ENCODE measurements at places on chromosomes 5 and 9.

GRCh38 chr5:110356677-110357076, 369.8 kb downstream of the TMEM232 start:
- DNase-seq: no peak

GRCh38 chr5:87754009-87754757, 341.5 kb upstream of the CCNH start:
- DNase-seq: no peak

DNA sequence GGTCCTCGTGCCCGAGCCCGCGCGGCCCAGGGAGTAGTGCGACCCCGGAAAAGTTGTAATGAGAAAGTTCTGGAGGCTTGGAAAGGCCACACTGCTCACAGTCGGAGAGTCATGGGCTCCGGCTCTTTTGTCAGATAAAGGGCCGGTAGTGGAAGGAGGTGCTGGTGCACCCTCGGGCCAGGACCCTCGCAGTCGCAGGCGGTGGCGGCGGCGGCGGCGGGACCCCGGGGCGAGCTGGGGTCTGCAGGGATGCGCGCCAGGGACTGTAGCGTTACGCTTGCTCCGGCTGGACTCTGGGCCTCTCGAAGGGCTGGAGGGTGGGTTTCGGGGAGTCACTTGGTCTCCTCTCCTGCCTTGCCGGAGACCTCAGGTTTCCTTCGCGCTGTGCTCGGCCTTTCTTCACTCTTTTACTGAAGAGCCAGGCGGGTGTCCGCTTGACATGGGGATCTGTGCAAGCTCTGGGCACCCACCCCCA, 1.5 kb downstream of the RORB start:
- peak; percentile 11 for DNase-seq

DNA sequence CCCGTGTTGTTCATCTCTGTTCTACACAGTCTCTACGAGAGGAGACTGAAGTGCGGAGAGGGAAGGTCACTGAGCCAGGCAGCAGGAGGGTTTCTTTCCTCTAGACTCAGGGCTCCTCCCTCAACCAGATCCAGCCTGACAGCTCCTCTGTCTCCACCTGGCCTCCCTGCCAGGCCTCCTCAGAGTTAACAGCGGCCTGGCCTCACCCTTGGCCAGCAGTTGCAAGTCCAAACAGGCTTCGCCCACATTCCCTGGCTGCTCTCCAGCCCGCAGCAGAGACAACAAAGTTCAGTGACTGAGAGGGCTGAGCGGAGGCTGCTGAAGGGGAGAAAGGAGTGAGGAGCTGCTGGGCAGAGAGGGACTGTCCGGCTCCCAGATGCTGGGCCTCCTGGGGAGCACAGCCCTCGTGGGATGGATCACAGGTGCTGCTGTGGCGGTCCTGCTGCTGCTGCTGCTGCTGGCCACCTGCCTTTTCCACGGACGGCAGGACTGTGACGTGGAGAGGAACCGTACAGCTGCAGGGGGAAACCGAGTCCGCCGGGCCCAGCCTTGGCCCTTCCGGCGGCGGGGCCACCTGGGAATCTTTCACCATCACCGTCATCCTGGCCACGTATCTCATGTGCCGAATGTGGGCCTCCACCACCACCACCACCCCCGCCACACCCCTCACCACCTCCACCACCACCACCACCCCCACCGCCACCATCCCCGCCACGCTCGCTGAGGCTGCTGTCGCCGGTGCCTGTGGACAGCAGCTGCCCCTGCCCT, at the start of gene HRCT1:
Gene HRCT1 (plus strand): TSS at position 291 of the 768 bp plus-strand sequence. CDS start 86 bp downstream, at position 377.
- DNase-seq: no peak

DNA sequence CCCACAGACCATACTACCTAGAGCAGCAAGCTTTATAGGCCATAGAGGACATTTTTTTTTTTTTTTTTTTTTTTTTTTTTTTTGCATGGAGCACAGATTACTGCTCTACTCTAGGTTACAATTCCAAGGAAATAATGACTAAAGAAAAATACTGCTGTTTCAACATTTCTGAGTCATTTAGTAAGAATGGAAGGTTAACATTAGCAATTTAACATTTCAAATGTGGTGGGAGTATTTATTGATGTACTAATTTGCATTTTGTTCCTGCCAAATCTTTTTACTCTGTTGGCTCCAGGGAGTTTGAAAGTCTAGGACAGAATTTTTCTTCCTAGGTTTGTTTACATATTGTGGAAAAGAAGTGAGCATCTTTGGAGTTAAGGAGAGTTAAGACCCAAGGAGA, 142.1 kb upstream of the CCDC152 start:
- no peak for DNase-seq

- DNase-seq: no peak
These were observed 35.3 kb downstream of the APTX start for GRCh38 chr9:32965999-32966722.

DNA sequence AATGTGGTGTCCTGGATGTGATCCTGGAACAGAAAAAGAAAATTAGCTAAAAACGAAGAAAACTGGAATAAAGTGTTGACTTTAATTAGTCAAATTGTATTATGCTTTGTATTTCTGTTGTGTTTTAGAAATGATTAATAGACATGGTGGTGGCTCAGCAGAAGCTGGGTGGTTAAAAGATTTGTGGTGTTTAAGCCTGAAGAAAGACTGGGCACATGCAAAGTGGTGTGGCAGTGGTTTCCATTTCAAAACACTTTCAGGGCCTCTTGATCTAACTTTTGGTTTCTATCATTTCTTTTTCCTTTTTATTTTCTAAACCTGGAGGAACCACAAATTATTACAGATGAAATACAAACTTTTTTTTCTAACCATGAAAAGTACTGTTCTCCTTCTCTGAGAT, 44.1 kb downstream of the ADGRV1 start:
- no peak for DNase-seq

Data from activated naive CD8-positive, alpha-beta T cell treated with anti-CD3 and anti-CD28 coated beads for 36 hours (primary cell).